ENCODE measurements at places on chromosomes 6 and 20.

DNA sequence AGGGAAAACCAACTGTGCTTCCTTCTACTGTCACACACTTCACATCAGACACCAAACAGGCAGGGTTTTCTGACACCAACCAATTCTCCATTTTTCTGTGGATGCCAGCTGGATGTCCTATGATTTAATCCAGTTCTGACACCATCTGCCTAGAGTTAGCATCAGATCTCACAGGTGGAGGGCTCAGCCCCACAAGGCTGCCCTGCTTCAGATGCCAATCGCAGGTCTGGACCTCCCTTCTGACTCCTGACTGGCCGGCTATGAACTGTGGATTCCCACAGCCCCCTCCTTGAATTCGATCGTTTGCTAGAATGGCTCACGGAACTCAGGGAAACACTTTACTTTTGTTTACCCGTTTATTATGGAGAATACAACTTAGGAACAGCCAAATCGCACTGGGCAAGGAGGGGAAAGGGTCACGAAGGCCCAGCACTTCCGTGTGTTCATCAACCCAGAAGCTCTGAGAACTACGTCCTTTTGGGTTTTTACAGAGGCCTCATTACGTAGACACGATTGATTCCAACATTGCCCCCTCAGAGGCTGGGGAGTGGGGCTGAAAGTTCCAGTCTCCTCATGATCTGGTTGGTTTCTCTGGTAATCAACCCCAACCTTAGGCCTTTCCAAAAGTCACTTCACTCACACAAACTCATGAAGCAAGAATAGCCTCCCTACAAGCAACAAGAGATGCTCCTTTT, 25.4 kb upstream of the MAS1 start:
- DNase-seq, result no peak

DNA sequence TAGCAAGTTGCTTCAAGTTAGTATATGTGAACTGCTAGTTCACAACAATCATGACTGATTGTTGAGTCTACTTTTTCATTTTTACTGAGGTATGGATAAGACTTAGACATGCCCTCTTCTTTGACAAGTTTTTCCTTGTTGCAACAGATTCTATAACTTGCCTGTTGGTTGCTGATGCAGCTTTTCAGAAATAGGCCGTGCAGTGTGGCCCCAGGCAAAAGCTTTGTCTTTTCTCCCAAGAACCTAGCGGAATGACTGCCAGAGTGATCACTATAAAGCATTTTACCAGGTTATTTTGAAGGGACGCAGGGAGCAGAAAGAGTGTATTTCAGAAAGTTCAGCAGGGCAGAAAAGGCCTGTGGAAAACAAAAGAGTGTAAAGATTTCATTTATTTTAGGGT, 16.0 kb downstream of the HECA start:
- no peak for DNase-seq

- no peak for DNase-seq
Observed at GRCh38 chr6:40474937-40475336, 112.2 kb downstream of the LRFN2 start.

DNA sequence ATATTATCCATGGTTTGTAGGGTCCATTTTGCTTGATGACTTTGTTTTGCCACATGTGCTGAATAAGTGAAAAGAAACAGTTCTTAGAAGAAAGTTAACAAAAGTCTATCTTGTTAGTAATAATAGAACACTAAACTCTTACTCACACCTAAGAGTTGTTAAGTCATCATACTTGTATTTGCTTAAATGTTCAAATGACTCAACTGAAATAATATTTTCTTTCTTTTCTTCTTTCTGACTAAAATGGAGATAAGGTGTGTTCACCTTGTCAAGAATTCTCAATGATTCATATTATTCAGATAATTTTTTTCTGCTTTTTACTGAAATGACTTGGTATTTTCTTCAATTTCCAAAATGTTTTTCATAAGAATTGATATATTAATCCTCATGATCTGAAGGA, 327.2 kb downstream of the HTR1B start:
- no peak for DNase-seq

DNA sequence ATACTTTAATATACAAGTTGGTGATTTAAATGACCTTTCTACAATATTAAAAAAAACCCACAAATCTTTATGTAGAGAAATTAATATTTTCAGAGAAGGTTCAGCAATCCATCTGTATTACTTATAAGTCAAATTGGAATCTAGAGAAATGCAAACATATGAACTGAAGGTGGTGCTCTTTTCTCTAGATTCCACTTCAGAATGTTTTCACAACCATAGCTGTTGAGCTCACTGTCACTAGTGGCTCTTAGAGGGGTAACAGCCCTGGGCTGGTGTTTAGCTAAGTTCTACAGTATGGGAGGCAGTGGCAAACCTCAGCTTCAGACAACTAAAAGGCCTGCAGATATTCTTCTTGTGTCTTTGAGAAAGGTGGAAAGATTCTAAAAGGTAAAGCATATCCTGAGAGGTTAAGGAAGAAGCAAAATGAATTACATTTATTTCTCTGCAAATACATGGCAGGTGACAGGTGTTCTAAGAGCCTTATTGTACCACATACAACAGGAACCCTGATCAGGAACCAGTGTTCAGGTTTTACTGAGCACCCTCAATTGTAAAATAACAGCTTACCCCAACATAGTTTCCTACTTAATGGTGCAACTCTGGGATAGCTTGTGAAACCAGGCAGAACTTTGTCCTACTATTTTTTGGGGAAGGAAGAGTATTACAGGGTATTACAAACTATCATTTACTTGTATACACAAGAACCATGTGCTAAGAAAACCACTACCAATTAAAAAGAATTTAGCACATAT, 56.6 kb upstream of the SAMHD1 start:
- DNase-seq, result peak; percentile 65

DNA sequence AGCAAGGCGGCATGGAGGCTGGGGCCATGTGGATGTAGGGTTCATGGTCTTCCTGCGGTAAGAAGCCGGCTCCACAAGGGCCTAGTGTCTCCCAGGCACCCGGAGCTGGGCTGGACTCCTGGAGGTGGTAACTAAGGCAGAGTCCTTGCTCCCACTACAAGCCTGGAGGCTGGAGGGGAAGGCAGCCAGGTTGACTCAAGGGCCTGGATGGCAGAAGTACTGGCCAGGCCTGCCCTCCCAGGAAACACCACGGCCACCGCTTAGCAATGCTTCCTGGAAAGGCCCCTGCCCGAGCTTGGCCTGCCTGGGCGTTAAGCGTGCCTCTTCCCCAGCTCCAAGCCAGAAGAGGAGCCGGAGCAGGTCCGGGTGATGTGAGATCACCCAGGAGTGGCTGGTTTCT, 182.0 kb downstream of the ZDHHC14 start:
- DNase-seq, result no peak
